ENCODE measurements at places on chromosomes 2 and 18.

DNA sequence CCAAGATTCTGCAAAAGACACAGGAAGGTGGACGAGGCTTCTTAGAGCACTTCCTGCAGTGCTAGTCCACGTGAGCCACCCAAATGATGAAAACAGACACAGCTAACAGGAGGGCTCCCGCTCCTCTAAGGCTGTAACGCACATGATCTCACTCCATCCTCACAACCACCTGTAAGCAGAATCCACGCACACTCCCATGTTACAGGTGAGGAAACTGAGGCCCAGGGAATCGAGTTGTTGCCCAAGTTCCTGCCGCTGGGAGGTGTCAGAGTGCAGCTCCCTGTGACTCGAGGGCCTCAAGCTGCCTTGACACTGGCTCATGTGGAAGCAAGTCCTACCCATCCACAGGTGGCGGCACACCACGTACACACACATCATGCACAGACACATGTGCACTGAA is 4.4 kb downstream of the DNMT3A start:
- DNase-seq, result peak; percentile 51

DNA sequence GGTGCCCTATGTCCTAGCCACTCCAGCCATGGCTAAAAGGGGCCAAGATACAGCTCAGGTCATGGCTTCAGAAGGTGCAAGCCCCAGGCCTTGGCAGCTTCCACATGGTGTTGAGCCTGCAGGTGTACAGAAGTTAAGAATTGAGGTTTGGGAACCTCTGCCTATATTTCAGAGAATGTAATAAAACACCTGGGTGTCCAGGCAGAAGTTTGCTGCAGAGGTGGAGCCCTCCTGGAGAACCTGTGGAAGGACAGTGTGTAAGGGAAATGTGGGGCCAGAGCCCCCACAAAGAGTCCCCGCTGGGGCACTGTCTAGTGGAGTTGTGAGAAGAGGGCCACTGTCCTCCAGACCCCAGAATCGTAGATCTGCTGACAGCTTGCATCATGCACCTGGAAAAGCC is 74.1 kb downstream of the SMIM21 start:
- no peak for DNase-seq

DNA sequence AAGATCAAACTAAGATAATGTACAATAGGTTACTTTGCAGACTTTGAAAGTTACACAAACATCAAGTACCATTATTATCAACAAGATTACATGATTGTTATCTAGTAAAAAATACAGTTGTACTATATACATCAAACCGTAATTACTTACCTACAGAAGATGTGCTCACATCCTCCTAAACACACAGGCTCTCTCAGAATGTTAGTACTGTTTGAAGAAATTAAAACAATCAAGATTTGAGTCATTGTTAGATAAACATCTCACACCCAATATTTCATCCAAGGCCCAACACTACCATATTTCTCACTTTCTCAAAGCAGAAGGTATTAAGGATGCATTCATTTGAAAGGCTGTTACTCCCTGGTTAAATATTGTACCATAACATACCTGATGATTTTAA is 12.6 kb downstream of the BARD1 start:
- no peak for DNase-seq

GRCh38 chr18:5107988-5108387 is 89.1 kb downstream of the AKAIN1 start:
- DNase-seq, result no peak

DNA sequence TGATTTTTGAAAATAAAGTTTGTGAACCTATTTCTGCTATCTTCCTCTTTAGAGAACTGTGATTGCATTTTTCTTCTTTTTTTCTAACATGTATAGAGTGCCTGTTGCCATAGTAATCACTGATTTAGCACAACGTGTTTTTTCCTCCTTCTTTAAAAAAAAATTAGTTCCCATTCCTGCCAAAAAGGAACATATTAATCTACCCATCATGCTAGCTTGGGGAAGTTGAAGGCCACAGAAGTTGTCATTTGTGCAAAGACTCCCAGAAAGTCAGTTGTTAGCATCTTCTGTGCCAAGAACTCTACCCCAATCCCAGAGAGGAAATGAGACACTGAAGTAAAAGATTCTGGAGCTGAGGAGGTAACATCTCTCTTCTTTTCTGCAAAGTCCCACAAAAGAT is 57.3 kb downstream of the SLC8A1 start:
- DNase-seq, result no peak

DNA sequence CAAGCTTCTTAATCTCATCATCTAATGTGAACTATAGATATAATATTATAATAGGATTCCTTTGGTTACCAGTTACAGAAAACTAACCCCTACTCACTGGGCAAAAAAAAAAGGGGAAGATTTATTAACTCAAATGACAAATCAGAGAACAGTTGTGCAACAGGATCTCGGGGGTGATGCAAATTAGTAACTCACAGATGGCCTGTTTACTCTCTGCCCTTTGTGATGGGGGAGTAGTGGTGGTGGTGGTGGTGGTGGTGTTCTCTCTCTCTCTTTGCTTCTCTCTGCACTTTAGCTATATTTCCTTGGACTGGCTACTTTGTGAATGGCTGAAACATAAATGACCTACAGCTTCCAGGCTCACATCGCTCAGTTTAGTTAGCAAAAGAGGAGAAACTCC is 59.0 kb downstream of the TMEM247 start:
- DNase-seq, result no peak

GRCh38 chr2:457262-457661 is 169.4 kb upstream of the ALKAL2 start:
- DNase-seq, result peak; percentile 16

DNA sequence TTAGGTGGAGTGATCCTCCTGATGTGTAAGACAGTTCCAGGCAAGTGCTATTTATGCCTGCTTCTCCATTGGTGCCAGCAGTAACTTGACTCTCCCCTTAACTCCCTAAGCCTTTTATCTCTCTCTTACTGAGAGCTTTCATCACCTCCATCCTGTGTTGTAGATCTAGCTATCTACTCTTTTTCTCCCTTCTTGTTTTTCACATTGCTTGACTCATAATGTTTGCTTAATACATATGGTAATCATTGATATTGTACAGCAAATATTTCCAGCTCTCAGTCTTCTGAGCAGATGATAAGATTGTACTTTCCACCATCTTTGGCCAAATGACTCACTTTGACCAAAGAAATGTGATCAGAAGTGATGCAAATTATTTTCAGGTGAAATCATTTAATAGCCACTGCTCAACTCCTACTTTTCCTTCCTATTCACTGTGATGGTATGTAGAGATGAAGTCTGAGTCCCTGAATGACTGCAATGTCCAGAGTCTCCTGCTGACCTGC is 165.0 kb downstream of the PLCL1 start:
- DNase-seq, result no peak
